ENCODE measurements at places on chromosomes 1 and 21.

GRCh38 chr1:65959896-65960567, 167.3 kb downstream of the PDE4B start:
- no peak for DNase-seq

GRCh38 chr1:234922987-234923386, 205.7 kb downstream of the TOMM20 start:
- no peak for DNase-seq

DNA sequence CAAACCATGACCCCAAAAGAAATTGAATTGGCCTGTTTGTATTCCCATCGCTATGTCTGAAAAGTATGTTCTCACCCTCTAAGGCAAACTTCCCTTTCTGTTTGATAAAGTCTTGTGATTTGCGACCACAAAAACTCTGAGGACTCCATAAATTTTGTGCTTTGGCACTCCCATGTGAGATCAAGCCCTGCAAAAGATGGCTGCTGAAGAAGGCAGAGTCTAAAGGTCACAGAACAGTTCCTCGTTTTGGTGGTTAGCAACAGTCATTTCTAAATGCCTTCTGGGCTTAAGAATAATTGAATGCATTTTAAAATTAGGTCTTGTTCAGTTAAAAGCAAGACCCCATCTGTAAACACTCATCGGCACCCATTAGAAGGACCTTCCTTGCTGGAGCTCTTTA, 441.6 kb downstream of the OMA1 start:
- DNase-seq: no peak

- no peak for DNase-seq
Measured at GRCh38 chr21:46461909-46462308, 3.2 kb downstream of the DIP2A start.

GRCh38 chr1:85577419-85578320, 2.9 kb upstream of the CCN1 start:
- DNase-seq: no peak

GRCh38 chr1:23601968-23602876, 42.9 kb upstream of the ID3 start:
- no peak for DNase-seq

DNA sequence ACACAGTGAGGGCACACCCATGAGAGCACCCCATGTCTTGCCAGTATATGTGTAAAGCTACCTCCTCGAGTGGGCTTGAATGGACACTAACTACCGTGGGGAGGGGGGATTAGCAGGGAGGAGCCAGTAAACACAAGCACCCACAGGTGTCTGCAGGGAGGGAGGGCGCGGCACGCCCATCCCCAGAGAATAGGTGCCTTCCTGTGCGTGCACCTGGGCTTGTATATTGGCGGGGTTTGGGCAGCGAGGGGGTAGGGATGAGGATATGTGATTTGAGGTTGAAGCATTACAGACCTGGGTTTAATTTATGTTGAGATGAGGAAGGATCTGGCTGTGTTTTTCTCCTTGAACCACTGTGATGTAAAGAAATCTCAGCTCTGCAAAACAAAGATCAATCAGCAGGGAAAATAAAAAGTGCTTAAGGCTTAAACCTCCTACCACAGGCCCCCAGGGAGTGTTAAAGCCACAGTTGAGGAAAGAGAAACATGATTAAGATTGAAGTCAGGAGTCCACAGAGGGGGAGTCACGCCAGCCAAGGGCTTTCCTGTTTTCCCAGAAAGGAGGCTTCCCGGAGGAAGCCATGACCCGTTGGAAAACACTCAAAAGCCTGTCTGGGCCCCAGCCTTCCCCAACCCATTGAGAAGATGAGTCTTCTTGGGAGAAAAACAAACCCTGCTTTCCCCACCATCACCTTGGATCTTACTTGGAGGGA, 80.0 kb downstream of the CAMK2N1 start:
- DNase-seq: no peak

DNA sequence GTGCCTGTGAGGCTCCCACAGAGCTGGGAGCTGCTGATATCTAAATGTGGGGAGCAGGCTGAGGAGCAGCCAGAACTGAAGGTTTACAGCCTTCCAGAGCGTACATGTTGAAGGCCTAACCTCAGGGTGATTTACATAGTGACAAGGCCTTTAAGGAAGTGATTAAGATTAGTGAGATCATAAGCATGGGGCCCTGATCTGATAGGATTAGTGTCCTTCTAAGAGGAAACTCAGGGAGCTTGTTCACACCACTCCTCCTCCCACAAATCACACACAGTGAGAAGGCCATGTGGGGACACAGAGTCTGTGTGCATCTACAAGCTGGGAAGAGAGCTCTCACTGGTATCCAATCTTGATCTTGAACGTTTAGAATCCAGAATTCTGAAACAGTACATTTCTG, 92.3 kb upstream of the NBPF6 start:
- no peak for DNase-seq

GRCh38 chr1:61506944-61507500, 217.9 kb downstream of the TM2D1 start:
- no peak for DNase-seq

DNA sequence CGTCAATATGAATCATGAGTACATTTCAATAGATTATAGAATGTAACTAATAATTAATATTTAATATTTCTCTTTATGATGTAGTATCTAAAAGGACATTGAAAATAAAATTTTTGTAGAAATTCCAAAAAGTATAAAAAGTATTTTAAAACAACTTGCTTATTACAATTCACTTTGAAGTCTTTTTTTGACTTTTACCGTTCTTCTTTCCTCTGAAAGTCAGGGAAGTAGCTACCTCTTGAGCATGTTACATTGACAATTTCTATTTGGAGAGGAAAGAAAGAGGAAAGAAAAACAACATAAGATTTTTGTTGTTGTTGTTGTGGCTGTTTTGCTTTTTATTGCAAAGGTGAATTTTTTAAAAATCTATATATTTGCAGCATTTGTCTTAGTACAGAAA, 1.3 kb downstream of the PTPRC start:
- DNase-seq: no peak

- no peak for DNase-seq
Measured at GRCh38 chr21:39579734-39580332, 32.9 kb upstream of the B3GALT5 start.

DNA sequence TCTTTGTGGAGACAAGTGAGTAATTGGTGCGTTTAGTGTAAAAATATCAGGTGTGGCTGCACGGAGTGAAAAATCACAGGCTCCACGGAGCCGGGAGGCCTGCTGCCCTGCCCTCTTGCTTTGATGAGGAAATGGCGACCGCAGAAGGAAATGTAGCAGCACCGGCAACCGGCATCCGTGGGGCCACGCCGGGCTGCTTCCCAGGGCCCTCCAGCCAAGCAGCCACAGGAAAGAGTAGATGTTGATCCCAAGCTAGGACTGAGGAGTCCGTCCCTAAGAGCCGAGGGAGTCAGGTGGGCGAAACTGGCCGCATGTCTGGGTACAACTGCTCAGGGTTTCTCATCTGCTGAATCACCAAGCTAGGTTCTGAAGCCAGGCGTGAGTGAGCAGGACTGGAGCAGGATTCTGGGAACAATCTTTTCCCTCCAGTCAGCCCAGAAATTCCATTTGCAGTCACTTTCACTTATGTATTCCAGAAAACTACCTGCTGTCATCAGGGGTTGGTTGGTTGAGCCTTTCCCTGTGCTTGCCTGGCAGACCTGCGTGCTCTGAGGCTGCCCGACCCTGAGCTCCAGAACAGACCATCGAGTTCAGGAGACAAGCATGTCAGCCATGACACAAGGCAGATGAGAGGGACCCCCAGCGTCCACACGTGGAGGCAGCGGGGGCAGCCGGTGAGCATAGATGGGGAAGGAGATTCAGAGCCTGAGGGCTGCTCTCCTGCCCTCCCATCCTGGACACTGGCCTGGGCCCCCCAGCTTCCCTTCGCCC, 5.8 kb upstream of the ITGB2 start:
- DNase-seq: no peak

DNA sequence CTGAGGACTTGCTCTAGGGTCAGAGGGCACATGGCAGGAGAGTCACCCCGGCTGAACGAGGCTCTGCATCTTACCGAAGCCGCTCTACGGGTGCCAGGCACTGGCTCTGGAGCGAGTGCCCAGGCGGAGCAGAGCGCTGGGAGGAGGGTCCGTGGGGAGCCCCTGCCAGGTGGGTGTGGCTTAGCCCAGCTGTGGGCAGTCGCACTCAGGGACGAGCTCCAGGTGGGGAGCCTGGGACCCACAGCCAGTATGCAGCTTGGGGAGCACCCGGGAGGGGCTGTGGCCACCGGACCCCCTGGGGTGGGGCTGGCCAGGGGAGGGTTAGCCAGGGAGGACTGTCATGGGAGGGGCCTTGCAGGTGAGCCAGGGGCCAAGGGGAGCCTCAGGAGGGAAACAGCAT, 3.8 kb downstream of the AGRN start:
- no peak for DNase-seq

GRCh38 chr1:228178737-228179684, 13.4 kb downstream of the IBA57 start:
- no peak for DNase-seq

- no peak for DNase-seq
Measured at GRCh38 chr1:39452081-39452480, 39.4 kb upstream of the BMP8A start.

GRCh38 chr1:65681096-65681495, 111.6 kb upstream of the PDE4B start:
- no peak for DNase-seq

- no peak for DNase-seq
Measured at GRCh38 chr1:68329096-68329835, 96.9 kb upstream of the WLS start.

DNA sequence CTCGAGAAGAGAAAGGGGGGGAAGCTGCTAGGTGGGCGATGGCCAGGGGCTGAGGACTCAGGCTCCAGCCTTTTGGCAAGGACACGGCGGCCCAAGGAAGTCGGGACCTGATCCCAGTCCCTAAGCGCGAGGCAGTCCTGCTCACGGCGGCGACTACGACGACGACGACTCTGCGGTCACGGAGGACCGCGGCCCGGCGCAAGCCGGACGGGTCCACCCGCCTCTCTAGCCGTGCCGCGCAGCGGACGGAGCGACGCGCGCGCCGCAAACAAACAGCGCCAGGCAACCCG, 401 bp downstream of the WNT9A start:
- DNase-seq: no peak

DNA sequence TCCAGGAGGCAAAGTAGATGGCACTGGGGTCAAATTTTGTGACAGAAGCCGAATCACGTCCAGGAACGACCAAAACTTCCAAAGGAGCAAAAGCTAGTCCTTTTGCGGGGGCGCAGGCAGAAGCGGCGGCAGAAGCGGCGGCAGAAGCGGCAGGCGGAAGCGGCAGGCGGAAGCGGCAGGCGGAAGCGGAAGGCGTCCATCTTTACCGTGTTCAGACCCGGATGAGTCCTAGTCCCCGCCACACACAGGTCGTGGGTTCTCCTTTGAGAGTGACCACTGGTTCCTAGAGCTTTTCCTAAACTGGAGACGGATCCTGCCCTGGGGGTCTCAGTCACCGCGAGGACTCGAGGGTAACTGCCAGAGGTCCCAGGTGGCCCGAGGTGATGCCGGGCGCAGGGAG, 53.6 kb downstream of the POFUT2 start:
- DNase-seq: no peak

DNA sequence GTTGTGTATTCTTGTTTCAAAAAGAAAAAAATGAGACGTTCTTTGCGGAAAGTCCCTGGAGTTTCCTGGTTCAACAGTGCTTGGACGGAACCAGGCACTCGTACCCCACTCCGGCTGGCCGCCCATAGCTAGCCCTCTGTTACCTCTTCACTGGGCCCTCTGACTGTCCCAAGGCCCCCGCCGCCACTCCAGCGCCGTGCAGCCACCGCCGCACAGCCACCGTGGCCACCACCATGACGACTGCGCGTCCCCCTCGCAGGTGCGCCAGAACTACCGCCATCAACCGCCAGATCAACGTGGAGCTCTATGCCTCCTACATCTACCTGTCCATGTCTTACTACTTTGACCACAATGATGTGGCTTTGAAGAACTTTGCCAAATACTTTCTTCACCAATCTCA, 9.6 kb downstream of the SNIP1 start:
- no peak for DNase-seq
